Caudate nucleus (tissue), 63 donors: ENCODE measurements at places on chromosomes 7 and 10.

GRCh38 chr7:12898004-12898403, 210.6 kb downstream of the ARL4A start:
- DNase-seq, result no peak

GRCh38 chr7:42650171-42650570, 261.7 kb downstream of the C7orf25 start:
- DNase-seq, result peak; percentile 29

DNA sequence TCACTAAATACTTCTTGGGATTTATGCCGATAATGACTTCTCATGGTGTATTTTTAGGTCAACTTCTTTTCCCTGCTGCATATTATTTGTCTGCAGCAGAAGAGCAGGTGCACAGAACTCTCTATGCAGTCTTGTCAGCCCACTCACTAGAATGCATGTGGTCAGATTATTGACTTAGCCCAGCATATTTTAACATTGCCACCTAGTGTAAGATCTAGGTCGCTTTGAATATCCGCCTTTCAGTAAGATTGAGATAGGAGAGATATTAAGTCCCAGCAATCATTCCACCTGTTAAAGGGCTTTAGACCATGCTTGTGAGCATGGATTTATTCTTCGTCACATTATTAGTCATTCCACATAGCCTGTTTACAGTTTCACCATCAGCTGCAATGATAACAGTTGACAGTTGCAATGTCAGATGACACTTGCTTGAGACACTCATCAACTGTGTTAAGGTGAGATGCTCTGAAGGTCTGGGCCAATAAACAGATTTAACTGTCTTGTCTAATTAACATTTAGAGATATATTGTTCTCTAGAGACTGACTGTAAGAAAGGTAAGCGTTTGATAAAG, 491.7 kb downstream of the ARL4A start:
- DNase-seq, result no peak

- DNase-seq, result no peak
Observed at GRCh38 chr10:100788002-100788903, 42.9 kb downstream of the PAX2 start.

- DNase-seq, result no peak
Observed at GRCh38 chr10:4075443-4075842, 290.4 kb upstream of the KLF6 start.

DNA sequence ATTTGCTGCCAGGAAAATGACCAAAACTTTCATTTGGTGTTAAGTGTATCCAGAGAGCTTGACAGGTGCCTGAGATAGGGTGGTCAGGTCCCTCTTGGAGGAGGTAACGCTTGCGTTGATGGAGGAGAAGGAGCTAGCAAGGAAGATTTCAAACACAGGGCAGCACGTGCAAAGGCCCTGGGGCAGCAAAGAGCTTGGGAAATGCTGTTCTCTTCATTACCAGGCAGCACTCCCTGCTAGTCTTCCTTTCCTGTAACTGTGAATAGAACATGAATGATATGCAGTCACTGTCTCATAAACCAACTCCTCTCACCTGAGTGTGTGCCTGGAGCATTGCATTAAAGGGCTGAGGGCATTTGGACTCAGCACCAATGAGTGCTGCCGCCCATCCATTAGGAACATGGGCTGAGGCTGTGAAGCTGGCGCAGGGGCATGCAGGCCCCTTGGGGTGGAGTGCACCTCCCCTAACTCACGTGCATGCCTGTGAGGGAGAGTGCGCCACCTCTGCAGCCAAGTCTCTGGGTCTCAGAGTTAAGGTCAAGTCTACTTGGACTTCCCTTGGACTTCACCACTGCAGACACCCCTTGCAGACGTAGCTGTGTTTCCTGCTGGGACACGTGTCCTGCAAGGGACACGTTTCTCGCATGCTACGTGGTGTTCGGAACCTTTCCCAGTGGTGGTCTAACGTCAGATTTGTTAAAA, 136.8 kb downstream of the PAXIP1 start:
- DNase-seq, result no peak

- peak; percentile 17 for DNase-seq
Observed at GRCh38 chr10:60155943-60156683, 233.6 kb downstream of the ANK3 start.

- DNase-seq, result no peak
Observed at GRCh38 chr10:112827086-112827485, 123.0 kb upstream of the TCF7L2 start.

DNA sequence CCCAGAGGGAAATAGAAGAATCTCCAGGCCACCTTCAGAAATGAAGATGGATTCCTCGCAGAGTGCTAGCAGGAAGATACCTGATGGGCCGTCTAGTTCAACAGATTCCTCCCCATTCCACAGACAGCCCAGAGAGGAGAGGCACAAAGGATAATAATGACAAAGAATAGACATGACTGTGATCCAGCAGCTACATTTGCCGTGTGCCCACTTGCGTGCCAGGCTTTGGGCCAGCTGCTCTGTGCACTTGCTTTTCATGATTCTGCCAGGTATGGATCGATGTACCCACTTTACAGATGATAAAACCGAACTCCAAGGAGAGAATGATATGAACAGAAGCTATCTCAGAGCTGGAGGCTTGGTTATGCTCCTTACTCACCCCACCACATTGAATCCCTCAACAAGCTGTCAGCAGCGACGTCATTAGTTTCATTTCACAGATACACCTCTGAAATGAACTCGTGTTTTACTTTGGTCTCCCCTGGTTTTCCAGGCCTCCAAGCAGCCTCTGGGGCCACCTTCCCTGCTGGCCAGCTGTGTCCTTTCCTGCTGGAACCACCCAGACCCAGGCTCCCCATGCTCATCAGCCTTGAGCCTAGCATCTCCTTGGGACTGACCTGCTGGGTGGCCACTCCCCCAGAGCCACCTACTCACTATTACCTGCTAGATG, 11.9 kb upstream of the WDFY4 start:
- DNase-seq, result no peak

DNA sequence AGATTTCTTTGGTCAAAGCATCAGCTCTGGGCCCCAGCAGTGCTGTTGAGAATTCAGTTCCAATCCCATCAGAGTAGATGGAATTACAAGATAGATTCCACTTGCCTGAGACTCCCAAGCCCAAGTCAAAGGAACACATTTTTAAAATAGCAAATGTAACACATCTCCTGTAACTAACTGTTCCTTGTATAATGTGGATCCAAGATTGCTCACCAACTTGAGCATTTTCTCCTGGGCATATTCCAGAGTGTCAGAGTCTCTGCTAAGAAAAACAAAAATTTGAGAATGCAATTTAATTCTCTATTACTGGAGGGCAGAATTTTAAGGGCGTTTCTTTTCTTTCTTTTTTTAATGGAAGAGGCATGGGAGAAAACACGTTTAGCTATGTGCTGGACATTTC, 136.7 kb downstream of the NEBL start:
- no peak for DNase-seq

GRCh38 chr10:118027397-118027796, 19.3 kb downstream of the RAB11FIP2 start:
- DNase-seq, result no peak

GRCh38 chr10:13883636-13884444, 297.1 kb downstream of the PRPF18 start:
- no peak for DNase-seq

- no peak for DNase-seq
Observed at GRCh38 chr7:124836173-124836572, 70.6 kb upstream of the GPR37 start.

DNA sequence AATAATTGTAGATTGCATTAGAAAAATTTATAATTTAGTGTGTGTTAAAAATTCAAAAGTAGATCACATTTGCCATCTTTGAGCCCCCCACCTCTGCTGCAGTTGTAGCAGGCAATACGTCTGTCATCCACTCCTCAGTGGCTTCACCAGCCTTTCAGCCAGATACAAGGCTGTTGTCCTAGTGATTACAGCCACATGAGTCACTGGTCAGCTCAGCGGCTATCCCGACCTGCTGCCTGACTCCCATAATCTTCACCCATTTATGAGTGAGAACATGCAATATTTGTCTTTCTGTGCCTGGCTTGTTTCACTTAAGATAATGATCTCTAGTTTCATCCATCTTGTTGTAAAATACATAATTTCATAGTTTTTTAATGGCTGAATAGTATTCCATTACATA, 9.2 kb downstream of the OR2A5 start:
- no peak for DNase-seq

DNA sequence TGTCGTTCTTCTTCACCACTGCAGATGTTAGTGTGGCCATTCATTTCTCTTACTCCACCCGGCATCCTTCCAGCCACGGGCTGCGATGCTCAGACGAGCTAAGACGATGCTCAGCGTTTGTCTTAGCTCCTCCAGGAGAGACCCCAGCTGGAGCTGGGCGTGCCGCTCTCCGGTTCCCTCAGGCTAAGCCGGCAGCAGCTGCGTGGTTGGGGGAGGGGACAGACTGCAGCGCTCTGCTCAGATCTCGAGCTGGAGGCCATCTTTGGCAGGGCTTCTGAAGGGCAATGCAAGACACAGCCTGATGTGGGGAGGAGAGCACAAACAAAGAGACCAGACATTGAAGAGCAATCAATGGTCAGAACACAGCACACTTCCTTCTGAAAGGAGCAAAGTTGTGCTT, 4.8 kb downstream of the INA start:
- DNase-seq, result peak; percentile 64

DNA sequence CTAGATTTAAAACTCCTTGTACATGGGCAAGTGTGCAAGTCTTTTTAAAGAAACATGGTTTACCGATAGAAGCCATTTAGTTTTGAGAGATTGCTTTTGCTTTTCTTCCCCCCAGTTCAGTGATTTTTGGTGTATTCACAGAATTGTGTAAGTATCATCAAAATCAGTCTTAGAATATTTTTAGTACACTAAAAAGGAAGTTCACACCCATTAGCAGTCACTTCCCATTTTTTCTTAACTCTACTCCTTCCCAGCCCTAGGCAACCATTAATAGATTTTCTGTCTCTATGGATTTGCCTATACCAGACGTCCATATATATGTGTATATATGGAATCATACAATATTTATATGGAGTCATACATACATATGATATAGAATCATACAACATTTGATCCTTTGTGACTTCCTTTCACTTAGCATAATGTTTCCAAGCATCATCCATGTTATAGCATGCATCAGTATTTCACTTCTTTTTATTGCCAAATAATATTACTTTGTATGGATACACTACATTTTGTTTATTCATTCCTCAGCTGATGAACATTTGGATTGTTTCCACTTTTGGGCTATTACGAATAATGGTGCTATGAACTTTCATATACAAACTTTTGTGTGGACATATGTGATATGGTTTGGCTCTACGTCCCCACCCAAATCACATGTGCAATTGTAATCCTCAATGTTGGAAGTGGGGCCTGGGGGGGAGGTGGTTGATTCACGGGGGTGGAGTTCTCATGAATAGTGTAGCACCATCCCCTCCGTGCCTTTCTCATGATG, 16.5 kb upstream of the ARL4A start:
- DNase-seq, result no peak

GRCh38 chr10:120606051-120606764, 149.2 kb downstream of the PLPP4 start:
- DNase-seq, result no peak

- DNase-seq, result no peak
Observed at GRCh38 chr7:51253157-51253556, 63.5 kb downstream of the COBL start.

DNA sequence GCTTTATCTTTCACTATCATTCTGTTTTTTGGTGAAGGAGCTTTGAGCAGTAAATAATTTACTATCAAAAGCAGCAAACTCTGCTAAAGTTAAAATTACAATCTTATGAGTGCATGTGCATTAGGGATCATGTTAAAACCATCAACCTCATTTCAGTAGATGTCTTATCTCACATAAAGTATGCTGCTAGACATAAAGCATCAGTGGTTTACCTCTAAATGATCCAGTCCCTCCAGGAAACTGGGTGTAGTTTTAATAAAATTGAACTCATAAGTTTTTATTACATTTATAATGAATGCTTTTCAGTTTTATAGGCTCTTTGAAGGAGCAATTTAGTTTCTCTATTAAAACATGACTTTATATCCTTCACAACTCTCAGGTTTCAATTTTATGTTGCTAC, 108.7 kb downstream of the LRRN3 start:
- DNase-seq, result no peak

- DNase-seq, result no peak
Observed at GRCh38 chr7:81394029-81394428, 375.8 kb downstream of the HGF start.

DNA sequence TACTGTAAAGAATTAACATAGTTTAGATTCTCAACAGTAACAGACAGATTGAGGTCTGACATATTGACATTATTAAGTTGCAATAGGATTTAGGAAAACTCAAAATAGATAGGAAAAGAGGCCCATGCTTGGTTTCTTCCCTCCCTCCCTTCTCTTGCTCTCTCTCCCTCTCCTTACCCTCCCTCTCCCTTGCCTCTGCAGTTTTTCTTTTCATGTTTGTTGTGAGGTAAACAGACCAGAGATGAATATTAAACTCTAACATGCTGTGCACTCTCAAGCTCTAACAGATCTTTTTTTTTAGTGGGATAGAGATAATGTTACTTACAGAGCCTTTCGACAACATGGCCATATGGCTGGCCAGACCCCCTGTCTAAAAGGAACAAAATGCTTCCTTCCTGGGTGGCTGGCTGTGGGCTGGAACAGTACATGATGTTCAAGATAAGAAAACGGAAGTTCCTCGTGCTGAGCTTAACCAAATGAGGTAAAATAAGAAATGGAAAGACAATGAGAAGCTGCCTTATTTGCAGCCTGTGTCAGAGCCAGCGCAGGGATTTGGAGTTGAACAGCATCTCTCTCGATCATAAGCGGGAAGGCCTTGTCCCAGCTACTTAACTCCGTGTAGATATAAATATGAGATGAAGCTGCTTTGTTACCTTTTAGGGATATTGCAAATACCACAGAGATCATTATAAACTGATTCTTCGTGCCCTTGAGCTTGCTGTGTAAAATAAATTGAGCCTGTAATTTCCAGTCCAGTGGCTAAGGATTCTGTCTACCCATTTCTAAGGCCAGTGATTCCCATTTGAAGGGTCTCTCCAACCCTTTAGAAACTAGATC, 391.9 kb upstream of the NPVF start:
- no peak for DNase-seq

DNA sequence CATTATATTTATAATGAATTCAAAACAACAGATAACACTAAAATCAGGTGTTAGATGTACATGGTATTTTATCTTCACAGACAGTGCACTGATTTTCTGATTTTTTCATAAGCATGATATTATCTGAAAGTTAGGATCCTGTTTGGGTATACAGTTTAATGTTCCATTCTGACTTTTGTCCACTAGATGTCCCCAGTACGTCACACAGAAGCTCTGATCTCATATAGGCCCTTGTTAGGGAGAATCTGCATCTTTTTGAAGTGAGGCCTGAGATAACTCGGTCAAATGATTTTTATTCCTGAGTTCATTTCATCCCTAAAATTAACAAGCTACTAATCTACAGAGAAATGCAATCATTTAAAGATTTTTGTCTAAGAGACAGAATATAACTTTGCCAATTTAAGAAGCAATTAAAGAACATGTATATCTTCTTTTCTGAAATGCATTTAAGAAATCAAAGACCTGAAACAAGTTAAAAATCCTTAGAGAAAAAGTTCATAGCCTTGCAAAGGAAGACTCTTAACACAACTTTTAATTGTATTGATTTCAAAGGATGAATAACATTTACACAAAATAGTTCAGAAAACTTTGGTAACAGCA, 72.0 kb upstream of the TES start:
- no peak for DNase-seq
